Germinal center (tissue), 1 donor: ENCODE measurements at places on chromosomes 2 and 18.

GRCh38 chr2:232477751-232478510, 9.7 kb downstream of the ECEL1 start:
- DNase-seq = no peak

GRCh38 chr2:54486766-54487165, 30.6 kb downstream of the SPTBN1 start:
- no peak for DNase-seq

DNA sequence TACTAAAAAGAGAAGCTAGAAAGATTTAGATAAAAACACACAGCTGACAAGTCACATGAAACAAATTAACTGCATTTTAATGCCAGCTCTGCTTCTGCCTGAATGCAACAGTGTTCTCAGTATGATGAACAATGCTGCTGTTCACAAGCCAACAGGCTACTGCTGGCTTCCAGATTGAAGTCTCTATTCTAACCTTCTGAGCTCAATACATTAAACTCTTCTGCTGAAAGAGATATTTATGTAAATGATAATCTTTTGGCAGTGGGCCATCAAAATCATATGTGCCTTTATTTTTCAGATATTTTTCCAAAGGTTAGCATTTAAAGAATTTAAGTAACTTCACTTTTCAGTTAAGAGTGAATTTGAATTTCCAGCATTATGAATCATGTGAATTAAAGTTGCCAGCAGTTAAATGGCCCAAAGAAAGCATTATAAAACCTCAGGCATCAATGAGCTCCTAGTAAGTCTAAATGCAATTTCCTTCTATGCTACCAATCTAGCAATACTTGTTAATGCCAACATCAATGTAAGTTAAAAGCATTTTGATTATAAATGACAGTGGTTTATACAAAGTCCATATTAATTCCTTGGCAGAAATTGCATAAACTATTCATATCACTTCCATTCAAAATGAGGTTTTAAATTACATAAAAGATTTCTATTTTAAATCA, 72.4 kb downstream of the ID2 start:
- DNase-seq = no peak

DNA sequence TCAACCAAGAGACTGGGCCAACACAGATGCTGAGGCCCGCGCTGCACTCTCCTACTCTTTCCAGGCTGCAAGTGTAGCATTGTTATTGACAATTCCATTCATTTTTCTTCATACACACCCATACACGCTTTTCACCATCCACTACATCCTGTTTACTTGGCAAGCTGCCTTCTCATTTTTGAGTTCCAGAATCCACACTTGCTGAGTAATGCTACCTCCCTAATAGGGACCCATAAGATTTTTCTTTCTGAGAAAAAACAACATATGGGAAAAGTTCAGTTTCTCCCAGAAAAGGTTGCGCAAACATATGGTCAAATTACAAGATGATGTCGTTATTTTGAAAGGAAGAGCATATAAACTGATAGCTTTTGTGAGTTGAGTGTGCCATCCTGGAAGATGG, 3.3 kb upstream of the NETO1 start:
- DNase-seq = no peak
